ENCODE measurements at places on chromosomes 2 and 18.

- DNase-seq: no peak
Measured at GRCh38 chr2:191384829-191385228, 139.6 kb downstream of the MYO1B start.

DNA sequence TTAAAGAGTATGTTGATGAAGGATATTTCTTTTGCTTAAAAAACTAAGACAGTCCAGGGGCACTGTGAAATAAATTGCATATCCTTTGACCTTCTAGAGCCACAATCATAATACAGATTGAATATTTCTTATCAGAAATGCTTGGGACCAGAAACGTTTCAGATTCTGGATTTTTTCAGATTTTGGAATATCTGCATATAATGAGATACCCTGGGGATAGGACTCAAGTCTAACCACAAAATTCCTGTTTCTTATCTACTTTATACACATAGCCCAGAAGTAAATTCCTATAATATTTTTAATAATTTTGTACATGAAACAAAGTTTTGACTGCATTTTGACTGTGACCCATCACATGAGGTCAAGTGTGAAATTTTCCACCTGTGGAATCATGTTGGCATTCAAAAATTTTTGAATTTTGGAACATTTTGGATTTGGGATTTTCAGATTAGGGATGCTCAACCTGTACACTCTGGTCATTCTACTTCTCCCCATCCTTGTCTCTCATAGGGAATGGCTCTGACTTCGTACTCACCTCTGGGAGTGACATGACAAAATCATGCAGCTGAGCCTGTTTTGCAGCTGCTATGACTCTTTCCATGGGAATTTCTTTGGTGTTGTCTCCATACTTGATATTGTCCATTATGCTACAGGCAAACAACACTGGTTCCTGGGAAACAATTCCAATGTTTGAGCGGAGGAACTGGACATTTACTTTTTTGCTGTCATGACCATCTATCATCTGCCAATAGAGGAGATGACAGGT is 25.7 kb downstream of the G6PC2 start:
- DNase-seq: no peak

DNA sequence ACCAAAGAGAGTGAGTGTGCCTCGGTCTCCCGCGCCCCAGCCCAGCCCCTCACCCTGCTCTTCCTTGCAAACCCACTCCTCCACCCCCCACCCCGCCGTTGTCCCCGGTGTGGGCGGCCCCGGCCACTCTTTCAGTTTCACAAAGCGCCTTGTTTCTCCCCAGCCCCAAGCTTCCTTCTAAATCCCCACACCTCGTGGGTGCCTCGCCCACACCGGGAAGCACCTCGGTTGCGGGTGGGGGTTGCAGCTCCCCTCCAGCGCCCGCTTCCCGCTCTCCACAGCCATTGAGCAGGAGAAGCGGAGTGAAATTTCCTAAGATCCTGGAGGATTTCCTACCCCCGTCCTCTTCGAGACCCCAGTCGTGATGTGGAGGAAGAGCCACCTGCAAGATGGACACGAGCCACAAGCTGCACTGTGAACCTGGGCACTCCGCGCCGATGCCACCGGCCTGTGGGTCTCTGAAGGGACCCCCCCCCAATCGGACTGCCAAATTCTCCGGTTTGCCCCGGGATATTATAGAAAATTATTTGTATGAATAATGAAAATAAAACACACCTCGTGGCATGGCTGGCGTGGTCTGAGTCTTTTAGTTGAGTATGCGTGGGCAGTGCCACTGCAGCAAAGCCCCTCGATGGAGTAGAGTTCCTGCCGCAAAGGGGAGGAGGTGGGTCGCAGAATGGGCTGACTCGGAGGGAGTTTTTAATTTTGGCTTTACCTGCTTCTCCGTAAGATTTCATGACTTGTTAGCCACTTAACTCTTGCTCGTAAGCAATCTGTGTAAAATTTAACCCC is 848 bp downstream of the TMSB10 start:
- no peak for DNase-seq

DNA sequence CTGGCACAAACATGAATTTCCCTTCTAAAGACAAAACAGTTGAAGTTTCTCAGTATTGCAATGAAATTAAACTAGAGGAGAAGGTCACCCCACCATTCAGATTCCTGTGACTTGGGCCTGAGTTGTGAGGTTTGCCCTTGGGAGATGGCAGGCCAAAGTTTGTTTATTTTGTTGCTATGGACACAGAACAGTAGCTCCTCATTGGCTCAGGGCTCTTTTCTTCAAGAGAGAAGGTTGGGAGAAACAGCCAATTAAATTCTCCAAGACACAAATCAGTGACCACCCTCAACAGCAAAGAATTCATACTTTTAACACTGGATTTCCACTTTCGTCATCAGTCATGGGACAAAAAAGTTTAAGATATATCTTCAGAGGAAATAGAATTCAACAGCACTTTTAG is at the start of gene FLACC1:
Gene FLACC1 (minus strand): TSS at position 125 of the 400 bp plus-strand sequence. CDS start 5,941 bp downstream, outside the sequence.
- no peak for DNase-seq

DNA sequence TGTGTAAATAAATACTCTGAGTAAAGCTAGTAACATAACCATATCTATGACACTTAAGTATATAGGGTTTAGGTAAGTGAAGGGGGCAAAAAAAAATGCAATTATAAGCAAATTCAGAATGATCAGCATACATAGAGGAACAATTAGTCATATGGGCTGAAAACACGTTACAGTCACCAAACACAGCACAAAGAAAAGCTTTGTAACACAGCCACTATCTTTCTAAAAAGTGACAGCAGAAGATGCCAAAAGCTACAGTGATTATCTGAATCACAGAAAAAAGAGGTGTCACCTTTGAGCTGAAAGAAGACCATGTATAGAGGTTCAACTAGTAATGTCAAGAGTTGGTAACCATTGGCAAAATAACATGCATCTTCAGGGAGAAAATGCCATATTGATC is 115.5 kb downstream of the ERBB4 start:
- DNase-seq: no peak

DNA sequence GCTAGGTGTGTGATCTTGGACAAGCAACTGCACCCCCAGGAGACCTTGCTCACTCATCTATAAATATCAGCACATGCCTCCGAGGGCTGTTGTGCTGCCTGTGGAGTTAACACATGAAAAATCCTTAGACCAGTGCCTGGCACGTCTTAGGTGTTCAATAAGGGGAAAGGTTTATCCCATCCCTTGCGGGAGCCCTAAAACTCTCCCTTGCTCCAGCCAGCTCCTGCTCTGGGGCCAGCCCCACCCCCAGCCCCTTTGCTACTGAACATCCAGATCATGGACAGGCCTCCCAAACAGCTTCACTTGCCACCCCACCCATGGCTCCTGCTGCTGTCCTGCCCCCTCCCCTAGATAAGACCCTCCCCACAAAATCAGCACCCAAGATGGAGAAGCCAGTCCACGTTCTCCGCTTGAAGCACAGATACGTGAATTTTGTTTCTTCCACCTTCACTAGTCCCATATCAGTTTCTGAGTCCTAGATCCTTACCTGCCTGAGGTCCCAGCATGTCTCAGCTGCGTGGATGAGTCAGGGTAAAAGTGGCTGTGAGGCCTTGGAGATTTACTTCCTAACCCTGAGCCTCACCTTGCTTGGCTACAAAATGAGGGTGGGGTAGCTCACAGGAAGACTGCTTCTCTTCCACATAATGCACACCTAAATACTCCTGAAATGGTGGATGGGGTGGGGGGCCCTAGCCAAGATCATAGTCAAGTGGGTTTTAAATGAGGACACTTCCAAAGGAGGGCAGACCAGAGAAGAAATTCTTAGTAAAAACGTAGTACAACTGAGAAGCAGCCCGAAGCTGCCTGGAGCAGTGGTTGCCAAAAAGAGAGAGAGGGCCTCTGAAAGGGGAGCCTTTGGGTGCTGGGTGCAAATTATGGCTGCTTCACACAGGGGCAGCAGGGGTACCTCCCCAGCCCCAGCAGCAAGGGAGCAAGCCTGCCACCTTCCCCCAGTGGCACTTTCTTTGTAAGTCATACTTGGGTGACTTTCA is 40.4 kb downstream of the C1QL2 start:
- DNase-seq: no peak

DNA sequence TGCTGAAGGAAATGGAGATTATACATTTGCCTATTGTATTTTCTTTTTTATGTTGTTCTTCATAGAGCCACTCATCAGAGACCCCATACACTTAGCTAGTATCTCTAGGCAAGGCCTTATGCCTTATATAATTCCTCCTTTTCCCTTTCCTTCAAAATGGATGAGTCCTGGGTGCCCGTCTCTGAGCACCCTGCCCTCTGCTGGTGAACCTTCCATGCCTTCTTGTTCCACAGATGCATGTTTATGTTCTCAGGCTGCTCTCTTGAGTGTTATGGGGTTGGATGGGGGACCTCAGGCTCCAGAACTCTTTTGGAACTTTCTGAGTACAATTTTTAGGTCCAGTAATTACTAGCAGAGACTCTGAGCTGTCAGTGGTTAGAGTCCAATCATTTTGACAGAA is 368.6 kb upstream of the SPRED2 start:
- DNase-seq: no peak

DNA sequence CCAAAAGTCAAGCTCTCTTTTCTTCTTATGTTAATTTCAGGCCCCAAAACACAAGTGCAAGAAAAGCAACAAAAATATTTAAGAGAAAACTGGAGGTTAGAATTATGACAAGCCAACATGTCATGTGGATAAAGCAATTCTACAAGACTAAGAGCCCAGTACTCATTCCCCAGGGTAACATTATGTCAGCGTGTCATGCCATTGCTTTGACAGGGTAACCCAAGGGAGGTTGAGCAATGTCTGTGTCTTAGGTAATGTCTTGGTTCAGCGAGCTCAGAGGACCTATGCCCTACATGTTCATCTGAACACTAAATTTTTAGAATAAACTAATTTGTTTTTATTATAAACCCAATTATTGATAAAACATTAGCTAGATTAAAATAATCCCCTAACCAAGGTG is 173.2 kb upstream of the ZNF804A start:
- DNase-seq: no peak

GRCh38 chr2:209368914-209369313 is 54.9 kb upstream of the MAP2 start:
- no peak for DNase-seq

Data from stimulated activated CD8-positive, alpha-beta memory T cell treated with anti-CD3 and anti-CD28 coated beads, Interleukin-7, amount 100 ng/mL, for 1 hour (primary cell).